Stimulated activated naive B cell treated with anti-CD40 and anti-IgM and Interleukin-4, amounts not matched to agents 10 μg/mL and 1 μg/mL and 100 μg/mL, for 72 hours (primary cell): ENCODE measurements at places on chromosomes 11 and 22.
A peak's percentile ranks its signal among the peaks of the same experiment; 100 is the strongest.

GRCh38 chr11:459511-460220 lies 9.6 kb downstream of the PTDSS2 start:
- DNase-seq: no peak

DNA sequence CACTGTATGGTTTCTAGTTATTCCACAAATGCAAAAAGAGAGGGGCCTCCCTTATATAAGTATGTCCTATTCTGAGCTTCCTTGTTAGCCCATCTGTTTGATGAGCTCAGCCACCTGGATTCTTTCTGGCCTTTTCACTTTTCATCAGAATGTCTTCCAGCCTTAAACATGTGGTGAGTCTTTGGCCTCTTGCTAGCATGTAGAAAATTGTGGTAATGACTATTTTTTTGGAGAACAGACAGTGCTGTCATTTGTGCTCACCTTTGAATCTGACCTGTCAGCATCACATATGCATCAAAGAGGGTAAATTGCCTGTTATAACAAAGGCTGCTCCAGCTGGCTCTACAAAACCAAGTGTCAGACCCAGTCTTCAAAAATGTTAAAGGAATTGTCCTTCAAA lies 558.7 kb downstream of the RAB38 start:
- no peak for DNase-seq

DNA sequence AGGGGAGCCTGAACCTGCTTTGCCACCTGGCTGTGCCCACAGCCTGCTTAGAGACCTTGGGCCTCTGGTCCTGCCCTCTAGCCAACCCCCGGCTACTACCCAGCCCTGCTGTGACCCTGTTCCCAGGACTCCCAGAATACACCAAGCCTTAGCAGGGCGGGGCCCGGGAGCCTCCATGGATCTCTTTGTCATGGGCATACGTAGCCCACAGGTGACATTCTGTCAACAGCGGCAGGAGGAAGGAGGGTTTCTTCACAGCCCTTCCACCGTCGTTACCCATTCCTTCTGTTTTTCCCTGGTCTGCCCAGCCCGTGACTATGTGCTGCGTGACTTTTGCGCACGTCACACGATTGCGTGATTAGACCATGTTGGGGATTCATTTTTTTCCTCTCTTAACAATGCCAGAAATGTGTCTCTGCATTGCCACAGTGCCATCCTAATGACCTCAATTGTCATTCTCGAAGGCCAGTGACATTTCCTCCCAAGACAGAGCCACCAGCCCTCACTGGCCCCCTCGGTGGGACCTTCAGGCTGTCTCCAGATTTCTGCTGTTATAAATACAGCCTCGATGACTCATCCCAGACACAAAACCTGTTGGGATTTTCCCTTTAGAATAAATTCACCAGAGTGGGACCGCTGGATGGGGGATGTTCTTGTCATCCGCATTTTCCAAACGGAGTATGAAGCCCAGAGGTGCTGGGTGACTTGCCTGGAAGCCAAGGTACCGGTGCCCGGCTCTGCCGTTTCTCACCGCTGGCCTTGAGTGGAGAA lies 9.0 kb downstream of the SYT12 start:
- no peak for DNase-seq

- no peak for DNase-seq
Observed at GRCh38 chr11:1039481-1040427, 3.2 kb upstream of the MUC6 start.

DNA sequence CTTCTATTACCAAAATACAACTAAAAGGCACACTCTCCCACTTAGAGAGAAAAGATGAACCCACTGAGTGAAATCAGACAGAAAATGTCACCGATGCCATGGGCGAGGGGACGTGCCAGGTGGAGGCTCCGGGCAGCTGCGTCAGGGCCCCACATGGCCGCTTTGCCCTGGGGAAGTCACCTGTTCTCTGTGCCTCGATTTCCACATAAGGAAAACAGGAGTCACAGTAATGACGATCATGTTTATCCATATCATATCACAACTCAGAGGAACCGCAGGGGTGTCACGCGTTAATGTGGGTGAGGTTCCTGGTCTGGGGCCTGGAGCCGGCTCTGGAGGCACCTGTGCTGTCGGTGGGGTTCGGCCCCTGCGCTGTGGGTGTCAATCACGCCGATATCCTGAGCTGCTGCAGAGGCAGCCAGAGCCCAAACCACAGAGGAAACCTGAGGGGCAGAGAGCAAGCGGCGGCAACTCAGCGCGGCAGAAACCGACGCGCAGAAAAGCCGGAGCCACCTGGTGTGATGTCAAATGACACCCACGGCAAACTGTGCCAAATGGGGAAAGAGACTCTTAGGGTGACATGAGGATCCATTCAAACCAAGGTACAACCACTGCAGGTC lies 243.7 kb downstream of the BRD1 start:
- DNase-seq: no peak

DNA sequence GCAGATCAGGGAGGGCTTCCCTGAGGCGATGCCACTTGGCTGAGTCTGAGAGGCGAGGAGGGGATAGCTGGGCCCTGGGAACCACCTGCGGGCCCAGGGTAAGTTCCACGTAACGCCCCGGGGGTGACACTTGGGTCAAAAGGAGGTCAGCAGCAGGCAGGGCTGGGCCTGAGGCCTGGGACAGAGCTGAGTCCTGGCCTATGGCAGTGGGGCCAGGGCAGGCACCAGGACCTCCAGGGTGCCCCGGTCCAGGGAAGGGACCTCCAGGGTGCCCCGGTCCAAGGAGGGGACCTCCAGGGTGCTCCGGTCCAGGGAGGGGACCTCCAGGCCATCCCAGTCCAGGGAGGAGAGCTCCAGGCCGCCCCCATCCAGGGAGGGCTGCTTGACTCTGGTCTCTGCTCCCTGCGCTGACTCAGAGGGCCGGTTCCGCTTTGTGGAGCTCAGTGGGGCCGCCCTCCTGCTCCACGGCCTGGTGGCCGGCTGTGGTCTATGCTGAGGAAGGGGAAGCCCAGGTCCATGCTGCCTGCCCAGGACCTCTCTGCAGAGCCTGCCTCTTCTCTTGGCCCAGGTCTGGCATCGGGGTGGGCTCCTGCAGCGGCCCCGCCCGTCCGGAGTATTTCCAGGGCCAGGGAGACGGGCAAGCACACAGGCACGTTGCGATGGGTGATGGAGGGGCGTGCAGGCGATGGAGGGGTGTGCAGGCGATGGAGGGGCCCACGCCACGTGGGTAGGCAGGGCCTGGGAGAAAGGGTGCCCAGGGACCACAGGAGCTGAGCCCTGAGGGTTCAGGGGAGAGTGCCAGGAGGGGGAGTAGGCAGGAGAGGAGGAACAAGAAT lies 19.5 kb upstream of the WNT7B start:
- peak; percentile 64 for DNase-seq
